ENCODE measurements at places on chromosomes 12 and 14.
A peak's percentile ranks its signal among the peaks of the same experiment; 100 is the strongest.

GRCh38 chr12:102172436-102172835 lies 25.2 kb downstream of the PMCH start:
- no peak for DNase-seq

- DNase-seq: no peak
These were observed 70.1 kb upstream of the KRR1 start for GRCh38 chr12:75581515-75581914.

- no peak for DNase-seq
These were observed 736.3 kb downstream of the RPS29 start for GRCh38 chr14:48849741-48850322.

GRCh38 chr14:51860164-51860824 lies at the start of gene GNG2:
GNG2 (plus strand) TSS chr14:51860612; CDS start chr14:51950679, 90,067 bp downstream.
- peak; percentile 46 for DNase-seq

DNA sequence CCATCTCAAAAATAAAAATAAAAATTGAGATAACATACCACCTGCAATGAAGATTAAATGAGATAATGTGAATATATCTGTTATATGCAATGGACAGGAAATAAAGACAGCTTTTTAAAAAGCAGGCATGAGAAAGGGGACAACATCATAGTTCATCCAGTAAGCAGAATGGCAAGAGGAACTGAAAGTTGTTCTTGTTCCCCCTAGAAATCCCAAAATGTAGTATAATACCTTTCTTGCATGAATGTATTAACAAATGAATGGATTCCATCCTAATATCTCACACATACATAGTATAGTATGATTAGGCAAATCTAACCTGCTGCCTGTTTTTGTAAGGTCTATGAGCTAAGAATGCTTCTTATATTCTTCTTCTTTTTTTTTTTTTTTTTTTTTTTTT lies 31.4 kb downstream of the FGD6 start:
- no peak for DNase-seq

DNA sequence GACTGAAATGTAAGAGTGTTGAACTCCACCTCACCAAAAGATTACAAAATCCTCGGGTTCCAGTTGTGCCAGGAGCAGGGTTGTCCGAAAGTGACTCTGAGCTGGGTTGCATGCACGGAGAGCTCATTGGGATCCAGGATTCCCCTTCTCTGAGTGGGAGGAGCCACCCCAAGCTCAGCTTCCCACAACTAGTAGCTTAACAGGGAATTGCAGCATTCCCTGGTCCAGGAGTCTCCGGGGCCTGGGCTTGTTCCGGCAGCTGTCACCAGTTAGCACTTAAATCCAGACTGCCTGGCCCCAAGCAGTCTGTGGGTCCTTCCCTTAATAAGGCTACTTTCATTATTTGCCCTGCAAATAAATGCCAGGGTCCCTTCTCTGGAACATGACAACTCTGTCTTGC lies 50.1 kb downstream of the CD9 start:
- no peak for DNase-seq

- DNase-seq: no peak
These were observed 469.6 kb downstream of the NPAS3 start for GRCh38 chr14:33408291-33408690.

DNA sequence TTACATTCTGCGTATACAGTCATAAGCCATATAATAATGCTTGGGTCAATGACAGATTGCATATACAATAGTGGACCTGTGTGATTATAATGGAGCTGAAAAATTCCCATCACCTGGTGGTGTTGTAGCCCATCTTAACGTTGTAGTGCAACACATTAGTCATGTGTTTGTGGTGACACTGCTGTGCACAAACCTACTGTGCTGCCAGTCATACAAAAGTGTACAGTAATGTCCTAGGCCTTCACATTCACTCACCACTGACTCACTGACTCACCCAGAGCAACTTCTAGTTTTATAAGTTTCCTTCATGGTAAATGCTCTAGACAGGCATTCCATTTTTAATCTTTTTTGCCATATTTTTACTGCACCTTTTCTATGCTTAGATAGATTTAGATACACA lies 194.8 kb upstream of the SEL1L start:
- no peak for DNase-seq

DNA sequence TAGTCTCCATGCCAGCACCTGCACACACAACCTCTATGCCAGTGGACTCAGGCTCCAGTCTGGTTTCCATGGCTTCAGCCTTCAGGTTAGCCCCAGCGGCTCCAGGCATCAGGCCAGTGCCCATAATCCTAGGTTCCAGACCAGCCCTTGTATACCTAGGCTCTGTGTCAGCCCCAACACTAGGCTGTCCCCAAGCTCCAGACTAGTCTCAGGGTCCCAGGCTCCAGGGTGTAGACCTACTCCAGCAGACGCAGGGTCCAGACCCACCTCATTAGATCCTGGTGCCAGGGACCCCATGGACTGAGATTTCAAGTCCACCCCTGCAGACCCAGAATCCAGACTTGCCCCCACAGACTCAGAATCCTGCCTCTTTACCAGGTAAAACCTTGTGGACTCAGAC lies 275.9 kb downstream of the SLC16A7 start:
- no peak for DNase-seq
